H1 (cell line): ENCODE measurements at places on chromosomes 16 and 17.

DNA sequence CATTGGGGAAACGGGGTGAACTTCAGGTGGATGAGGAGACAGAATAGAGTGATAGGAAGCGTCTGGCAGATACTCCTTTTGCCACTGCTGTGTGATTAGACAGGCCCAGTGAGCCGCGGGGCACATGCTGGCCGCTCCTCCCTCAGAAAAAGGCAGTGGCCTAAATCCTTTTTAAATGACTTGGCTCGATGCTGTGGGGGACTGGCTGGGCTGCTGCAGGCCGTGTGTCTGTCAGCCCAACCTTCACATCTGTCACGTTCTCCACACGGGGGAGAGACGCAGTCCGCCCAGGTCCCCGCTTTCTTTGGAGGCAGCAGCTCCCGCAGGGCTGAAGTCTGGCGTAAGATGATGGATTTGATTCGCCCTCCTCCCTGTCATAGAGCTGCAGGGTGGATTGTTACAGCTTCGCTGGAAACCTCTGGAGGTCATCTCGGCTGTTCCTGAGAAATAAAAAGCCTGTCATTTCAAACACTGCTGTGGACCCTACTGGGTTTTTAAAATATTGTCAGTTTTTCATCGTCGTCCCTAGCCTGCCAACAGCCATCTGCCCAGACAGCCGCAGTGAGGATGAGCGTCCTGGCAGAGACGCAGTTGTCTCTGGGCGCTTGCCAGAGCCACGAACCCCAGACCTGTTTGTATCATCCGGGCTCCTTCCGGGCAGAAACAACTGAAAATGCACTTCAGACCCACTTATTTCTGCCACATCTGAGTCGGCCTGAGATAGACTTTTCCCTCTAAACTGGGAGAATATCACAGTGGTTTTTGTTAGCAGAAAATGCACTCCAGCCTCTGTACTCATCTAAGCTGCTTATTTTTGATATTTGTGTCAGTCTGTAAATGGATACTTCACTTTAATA lies 7.0 kb upstream of the TMEM235 start:
- no peak for DNase-seq

GRCh38 chr17:50055055-50055425 lies 870 bp upstream of the ITGA3 start:
- no peak for DNase-seq

DNA sequence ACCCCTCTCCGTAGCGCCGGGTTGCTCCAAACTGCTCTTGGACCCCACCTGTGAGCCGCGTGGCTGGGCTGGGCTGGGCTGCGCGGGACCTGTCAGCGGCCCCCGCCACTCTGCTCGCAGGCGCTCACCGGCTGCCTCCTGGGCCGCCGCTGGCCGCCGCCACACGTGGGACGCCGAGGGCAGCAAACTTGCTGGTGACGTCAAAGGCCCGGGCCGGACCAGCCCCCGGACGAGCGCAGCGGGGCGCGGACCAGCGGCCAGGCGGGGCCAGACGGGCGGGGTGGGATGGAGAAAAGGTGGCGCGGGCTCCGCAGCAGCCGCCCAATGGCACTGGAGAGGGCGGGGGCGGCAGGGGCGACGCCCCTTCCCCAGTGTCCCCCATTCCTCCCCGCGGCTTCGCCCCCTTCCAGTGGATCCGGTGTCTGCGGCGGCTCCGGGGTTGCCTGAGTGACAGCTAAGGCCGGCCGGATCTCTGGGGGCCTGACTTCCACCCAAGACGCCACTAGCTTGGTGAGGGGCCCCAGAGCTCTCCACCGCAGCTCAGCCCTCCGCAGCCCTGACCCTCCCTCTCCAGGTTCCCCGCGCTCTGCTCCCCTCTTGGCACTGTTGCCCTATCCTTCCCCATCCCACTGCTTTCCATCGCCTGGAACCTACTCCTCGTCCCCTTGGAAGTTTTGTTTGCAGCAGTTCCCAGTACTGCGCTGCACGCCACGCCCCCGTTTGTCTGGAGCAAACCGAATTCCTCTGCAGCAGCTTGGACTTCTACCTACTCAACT lies at the start of gene HS3ST3A1:
TSS of gene HS3ST3A1 (minus strand) at position 154 of the 776 bp plus-strand sequence. CDS start 800 bp downstream, outside the sequence.
- DNase-seq, result peak; percentile 89

DNA sequence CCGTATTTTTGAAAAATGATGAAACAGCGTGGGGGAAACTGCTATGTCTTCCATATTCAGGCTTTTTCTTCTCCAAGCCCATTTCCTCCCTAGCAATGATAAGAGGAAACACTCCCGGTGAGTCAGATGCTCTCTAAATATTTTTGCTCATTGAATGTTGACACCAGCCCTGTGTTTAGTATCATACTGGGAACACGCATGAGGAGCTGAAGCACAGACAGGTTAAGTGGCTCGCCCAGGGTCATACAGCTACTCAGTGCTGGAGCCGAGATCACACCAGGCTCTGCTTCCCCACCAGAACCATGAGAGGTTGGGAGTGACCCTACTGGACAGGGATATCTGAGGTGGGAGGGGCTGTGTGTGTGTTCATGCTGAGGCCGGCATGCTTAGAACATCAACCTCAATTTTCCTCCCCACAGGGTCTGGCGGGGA lies 37.8 kb upstream of the ADGRG1 start:
- no peak for DNase-seq

- no peak for DNase-seq
These were observed 24.2 kb downstream of the CYB5B start for GRCh38 chr16:69448470-69449193.

DNA sequence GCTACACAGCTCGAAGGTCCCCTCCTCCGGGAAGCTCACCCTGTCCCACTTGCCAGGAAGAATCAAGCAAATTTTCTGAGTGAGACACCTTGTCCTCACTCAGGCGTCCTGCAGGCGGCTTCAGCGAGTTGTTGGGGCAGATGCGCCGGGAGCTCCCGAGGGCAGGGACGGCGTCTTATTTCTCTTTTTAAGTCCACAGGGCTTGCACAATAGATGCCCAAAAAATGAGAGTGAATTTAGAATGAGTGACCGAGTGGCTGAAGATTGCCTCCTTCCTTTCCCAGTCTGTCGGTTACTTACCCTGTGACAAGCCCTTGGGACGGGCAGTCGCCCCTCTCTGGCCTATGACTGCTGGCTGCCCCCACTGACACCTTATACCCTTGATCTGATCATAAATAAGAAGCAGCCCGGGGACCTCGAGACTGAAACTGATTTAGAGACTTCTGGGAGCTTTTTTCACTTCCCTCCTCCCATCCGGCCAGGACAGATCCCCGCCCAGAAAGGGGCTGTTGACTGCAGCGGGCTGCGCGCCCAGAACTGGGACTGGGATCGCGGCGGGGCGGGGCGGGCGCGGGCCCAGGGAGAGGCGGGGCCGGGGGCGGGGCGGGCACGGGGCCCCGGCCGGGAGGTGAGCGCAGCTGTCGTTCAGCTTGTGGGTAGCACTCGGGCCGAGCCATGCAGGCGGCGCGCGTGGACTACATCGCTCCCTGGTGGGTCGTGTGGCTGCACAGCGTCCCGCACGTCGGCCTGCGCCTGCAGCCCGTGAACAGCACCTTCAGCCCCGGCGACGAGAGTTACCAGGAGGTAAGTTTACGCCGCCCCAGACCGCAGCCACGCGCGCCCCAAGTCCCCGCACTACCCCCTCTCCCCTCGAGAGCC lies at the start of gene TTYH2:
TSS of gene TTYH2 (plus strand) at position 659 of the 879 bp plus-strand sequence. CDS start at position 676, 17 bp downstream.
- peak; percentile 81 for DNase-seq

DNA sequence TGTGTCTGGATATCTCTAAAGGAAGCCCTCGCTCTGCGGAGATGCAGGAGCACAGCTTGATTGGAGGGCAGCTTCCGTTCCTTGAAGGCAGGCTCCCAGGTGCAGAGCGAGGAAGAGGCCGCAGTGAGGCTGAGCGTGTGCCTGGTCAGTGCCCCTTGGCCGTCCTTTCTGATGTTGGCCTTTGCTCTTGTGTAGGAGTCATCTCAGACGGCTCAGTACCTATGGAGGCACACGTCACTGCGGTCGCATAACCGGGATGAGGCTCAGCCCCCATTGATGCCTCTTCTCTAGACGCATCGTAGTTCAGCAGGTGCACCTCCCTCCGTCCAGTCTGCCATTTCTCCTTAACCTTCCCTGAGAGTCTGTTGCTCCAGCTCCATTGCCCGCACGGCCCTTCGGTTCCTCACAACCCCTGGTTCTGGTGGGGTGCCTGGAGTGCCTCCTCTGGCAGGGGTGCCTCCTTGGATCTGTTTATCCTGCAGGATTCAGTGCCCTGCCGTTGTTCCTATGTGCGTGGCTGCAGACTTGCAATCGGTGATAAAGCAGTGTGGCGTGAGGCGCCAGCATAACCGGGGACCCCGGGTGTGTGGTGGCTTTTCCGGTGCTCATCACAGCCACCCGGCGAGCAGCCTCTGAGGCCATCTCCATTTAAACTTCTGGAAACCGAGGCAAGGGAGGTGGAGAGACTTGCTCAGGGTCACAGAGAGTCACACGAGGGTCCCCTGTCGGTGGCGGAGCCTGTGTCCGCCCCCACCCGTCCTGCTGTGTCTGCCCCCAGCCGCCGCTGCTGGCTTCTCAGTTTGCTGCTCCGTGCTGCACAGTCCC lies 188.8 kb upstream of the CHMP6 start:
- no peak for DNase-seq

GRCh38 chr17:77109764-77110359 lies 30.9 kb upstream of the SEC14L1 start:
- no peak for DNase-seq

GRCh38 chr17:2975469-2975958 lies 87.9 kb downstream of the OR1D5 start:
- no peak for DNase-seq

DNA sequence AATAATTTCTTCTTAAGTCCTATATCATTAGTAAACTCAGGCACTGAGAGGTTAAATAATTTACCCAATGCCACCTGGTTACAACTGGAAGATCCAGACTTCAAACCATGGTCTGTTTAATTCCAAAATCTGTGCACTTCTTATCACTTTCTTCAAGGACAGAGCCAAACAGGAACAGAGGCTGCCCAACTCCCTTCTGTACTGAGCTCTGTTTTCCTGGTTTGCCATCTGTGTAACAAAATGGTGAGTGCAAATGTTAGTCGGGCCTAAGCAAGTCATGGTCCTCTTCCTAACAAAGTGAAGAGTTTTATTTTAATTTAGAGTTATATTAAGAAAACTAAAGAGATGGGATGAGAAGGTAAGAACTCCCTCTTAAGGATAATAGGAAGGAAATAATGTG lies 80.6 kb upstream of the CCL2 start:
- no peak for DNase-seq

DNA sequence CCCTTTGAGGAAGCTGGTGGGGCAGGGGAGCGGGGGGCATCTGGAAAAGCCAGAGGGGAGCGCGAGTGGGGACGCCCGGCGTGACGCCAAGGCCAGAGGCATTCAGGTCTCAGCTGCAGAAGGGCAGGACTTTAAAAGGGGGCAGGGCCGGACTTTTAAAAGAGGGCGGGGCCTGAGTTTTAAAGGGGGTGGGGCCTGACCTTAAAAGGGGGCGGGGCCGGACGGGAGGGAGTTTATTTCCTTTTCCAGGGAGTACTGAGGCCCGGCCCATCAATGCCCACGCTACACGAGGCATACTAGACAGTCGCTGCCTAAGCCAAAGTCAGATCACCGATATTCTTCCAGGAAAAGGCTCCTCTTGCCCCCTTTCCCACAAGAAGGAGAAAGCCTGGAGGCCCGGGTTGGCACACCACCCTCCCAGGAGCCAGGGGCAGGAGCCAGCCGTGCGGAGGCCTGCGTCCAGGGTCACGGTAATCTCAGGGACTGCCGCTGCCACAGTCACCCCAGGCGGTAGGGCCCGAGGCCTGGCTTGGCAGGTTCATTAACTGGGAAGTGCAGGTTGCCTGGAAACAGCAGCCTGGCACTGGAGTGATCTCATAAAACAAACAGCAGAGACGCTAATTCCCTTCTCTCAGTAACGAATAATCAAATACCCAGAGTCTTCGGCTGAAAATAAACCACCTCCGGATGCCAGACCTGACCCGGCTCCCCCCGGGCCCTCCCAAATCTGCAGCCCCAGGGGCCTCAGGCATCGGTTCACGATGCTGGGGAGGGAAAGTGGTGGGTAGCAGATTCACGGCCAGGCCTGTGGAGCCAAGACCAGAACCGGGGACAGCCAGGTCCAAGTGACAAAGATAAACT lies 90.7 kb downstream of the TIMM22 start:
- no peak for DNase-seq

DNA sequence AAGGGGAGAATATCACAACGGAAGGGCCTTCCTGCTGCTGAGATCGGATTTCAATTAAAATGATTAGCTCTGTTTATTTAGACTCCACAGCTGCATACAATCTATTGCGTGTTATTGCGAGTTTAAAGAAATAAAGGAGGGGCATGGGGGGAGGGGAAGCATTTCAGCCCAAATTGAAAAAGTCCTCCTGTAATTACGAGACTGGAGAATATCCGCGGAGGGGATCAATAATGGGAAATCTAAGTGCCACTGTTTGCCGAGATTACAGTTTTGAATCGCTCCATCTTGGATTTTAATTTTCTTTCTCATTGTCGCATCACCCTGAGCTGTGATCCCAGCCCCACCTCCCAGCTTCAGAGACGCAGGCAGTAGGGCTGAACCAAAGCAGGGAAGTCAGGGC lies 15.7 kb upstream of the RPL38 start:
- no peak for DNase-seq

GRCh38 chr17:5773816-5774360 lies 189.6 kb upstream of the NLRP1 start:
- no peak for DNase-seq

DNA sequence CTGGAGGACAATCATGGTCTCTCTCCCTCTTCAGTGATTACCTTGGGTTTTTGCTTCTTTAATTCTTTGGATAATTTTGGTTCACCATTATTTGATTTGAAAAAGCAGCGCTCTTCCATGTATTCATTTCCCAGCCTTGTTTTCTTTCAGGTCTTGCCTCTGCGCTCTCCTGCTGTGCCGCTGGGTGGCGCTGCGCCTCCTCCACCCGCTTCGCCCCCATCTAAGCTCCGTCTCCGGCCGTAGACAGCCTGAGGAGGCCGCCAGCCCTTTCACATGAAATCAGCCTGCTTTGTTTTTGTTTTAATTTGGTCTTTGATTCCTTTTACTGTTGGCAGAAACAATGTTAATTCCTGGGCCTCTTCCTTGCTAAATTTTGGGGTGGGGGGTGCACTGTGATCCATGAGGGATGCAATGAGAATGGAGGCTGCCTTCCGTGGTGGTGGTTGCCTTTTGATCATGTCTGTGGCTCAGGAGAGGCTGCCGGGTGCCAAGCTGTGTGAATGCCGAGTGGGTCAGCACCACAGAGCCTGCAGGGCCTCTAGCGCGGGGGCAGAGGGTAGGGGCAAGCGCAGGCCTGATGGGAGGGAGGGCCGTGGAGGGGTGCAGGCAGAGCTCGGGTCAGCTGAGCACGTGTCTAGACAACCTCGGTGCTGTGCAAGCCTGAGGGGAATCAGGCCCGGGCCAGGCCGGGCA lies 64.1 kb downstream of the PLD6 start:
- peak; percentile 83 for DNase-seq

- DNase-seq, result no peak
These were observed 511.1 kb downstream of the CDH13 start for GRCh38 chr16:83137894-83138293.
